Smooth muscle cell of the brain vasculature (primary cell): ENCODE measurements at places on chromosomes 2 and 18.

DNA sequence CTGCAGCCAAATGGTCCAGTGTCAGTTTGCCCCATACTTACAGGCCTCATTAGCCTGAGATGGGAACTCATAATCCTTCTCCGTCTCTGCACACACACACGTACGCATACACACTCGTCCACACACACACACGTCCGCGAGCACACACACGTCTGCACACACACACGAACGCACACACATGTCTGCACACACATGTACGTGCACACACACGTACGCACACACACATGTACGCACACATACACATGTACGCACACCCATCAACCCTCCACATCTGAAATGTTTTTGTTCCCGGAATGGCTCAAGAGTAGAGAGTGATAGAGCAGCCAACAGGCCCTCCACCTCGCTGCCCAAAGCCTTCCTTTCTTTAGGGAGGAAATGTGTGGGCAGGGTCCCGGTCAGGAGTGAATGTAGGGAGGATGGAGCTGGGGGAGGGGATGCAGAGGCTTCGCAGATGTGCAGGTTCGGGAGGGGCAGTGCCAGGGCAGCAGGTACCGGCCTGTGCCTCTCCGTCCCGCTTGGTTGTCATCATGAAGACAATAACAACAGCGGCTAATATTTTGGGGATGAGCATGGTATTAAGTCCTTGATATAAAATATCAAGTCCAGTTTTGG lies 52.7 kb downstream of the PTGR3 start:
- DNase-seq = no peak

DNA sequence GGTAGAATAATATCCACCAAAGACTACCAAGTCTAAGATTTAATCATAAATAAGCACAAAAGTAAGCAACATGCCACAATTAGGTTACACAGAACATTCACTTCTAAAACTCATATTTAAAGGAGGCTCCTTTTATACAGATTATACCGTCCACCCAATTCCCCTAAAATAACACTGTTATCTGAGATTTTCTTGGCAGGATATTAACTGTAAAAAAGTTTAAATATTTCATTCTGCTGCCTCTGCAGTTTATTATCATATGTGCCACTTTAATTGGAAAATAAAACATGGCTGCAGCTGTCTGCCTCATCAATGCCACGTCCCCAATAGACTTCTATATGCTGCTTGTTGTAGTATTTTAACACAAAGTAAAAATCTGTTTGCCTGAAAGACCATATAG lies 140.9 kb downstream of the DTNB start:
- no peak for DNase-seq

DNA sequence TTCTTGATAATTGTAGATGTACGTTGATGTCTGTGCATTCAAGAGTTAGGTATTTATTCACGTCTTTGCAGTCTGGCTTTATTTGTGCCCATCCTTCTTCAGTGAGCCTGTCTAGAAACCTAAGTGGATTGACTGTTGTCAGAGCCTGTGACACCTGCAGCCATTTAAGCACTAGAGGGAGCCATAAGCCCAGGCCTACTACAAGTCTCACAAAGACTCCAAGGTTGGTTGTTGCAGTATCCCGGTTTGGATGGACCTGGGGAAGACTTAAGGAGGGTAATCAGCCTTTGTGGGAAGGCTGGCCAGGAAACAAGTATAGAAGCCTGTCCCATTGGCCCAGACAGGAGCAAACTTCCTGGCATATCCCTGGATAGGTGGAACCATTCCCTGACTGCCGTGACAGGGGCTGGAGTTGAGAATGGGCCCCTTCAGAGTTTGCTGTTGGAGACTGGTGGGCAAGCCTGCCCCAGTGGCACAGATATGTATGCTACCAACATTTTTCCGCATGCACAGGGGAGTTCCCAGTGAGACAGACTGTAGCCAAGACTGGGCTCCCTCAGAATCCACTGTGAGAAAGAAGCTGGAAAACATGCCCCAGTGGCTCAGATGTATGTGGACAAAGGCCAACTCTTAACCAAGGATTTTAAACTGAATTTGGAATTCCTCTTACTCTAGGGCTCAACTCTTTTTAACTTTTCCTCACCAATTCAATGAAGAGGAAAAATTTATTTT lies 9.3 kb upstream of the LRRC30 start:
- peak; percentile 50 for DNase-seq

- no peak for DNase-seq
Observed at GRCh38 chr2:116988303-116988702, 826.2 kb upstream of the DDX18 start.

- DNase-seq = no peak
Observed at GRCh38 chr2:158914731-158915130, 53.7 kb upstream of the TANC1 start.

GRCh38 chr18:25594351-25594750 lies 242.4 kb upstream of the ZNF521 start:
- no peak for DNase-seq

DNA sequence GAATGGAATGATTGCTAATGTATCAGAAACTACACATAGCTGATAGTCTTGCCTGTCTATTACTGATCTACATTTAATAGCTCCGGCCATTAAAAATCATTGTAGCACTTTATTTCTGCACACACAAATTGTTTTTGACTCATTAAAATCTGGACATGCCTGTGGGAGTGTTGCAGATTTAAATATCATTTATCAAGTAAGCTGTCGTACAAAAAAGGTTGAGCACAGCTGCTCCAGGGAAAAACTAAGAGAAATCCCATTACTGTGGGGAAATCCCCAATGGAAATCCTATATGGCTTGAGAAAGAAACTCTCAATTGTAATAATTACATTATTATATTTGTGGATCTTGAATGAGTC lies 99.6 kb upstream of the CERS6 start:
- DNase-seq = no peak

DNA sequence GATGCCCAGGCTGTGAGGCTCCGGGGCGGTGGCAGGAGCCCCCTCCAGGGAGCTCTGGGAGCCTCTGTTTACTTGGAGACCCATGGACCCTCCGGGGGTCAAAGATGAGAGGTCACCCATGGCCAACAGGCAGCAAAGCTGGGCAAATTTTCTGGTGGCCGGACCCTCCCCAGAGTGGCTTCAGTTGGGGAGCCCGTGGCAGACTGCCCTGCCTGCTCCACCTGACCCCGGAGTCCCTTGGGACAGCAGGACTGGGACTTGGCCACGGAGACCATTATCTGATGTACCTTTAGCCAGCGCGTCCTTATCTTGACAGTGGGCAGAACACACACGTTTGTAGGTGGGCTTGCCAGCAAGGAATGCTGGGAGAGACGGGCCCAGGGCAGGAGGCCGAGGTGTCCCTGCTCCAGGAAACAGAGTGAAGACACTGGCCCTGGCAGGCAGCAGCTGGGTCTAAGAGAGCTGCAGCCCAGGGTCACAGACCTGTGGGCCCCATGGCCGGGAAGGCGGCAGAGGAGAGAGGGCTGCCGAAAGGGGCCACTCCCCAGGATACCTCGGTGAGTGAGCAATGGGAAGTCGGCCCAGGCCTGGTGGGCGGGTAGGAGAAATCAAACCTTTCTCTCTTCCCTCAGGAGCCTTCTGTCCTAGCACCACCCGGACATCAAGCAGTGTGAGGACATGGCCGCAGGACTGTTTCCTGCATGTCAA lies at the start of the genes ABCG5 and ABCG8:
TSS of gene ABCG5 (minus strand) at position 280 of the 708 bp plus-strand sequence. CDS start at position 120, 160 bp downstream.
TSS of gene ABCG8 (plus strand) at position 412 of the 708 bp plus-strand sequence. CDS start at position 495, 83 bp downstream.
- DNase-seq = no peak

DNA sequence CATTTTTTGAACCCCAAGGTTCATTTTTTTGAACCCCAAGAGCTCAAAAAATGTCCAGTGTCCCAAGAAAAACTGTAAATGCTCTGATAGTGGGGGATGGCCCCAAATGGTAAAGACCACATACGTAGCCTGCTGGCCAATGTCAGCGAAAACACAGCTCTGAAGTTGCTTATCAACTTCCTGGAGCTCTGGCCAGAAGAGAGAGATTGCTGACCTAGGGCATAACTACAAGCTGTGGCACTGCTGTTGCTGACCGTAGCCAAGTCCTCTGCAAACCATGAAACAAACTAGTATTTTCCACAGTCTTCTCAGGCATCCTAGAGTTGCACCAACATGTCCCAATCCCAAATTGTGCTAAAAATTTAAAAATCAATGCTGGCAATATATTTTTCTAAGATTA lies 50.9 kb downstream of the REEP1 start:
- no peak for DNase-seq

DNA sequence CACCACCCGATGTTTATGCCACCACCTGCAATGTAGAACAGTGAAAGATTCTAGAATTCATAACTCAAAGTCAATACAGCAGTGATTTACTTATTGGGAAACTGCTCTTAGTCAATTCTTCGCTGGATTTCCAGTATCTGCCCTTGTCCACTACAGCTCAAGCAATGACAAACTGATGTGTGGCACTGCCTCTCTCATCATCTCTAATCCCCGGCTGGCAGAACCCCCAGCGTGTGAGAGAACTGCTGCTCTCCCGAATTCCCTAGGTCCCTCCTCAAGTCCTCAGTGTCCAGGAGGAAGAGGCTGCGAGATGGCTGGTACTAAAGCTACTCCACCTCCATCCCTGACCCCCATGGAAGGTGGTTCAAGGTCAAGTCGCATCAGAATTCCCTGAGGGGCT lies 1.6 kb downstream of the TXNL4A start:
- no peak for DNase-seq

DNA sequence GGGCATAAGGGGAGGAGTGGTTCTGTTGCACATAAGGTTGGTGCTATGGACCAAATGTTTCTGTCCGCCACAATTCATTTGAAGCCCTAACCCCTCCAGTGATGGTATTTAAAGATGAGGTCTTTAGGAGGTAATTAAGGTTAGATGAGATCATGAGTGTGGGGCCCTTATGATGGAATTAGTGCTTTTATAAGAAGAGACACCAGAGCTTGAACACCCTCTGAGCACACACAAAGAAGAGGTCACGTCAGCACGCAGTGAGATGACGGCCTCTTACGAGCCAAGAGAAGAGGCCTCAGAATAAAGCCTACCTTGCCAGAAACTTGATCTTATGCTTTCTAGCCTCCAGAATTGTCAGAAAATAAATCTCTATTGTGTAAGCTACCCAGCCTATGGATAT lies 386.4 kb upstream of the CYRIA start:
- no peak for DNase-seq

GRCh38 chr18:3321133-3321812 lies 59.3 kb downstream of the MYL12B start:
- DNase-seq = no peak

- DNase-seq = no peak
Observed at GRCh38 chr2:119333360-119333759, 33.3 kb downstream of the C2orf76 start.

GRCh38 chr2:2777213-2777612 lies 446.1 kb upstream of the MYT1L start:
- DNase-seq = no peak

GRCh38 chr18:2984703-2985261 lies 28.2 kb downstream of the LPIN2 start:
- no peak for DNase-seq

DNA sequence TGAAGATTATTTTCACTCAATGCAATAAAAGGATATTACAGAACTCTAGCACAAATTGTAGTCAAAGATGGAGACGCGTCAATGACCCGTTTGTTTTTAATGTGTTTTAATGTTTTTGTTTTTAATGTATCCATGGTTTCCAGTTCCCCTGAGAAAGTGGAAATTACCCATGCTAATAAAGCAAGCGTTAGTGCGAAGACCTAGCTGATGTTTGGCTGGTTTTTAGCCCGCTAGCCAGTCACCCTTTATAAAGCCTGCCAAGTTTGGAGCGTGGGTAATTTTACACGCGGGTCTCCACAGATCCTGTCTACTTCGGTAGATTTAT lies 430 bp upstream of the CHMP1B start:
- DNase-seq = no peak

DNA sequence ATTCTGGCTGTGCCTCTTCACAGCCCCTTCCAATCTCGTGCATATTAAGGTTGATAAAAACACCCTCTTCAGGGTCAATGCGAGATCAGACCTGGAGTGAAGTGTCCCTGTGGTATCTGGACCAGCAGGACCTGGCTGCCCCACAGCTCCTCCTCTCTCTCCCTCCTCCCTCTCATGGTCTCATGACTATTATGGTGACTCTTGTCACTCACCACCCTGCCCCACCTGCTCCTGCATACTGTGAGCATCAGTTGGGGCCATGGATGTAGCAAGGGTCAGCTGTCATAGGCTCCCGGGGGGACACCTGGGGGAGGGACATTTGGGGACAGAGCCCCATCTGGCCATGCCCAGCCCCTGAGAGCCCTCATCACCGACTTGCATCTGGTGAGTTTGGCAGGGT lies 50.2 kb downstream of the ODC1 start:
- DNase-seq = no peak

- DNase-seq = no peak
Observed at GRCh38 chr2:204705243-204705932, 160.1 kb downstream of the PARD3B start.

GRCh38 chr2:125371867-125372266 lies 1284.1 kb upstream of the GYPC start:
- DNase-seq = no peak

DNA sequence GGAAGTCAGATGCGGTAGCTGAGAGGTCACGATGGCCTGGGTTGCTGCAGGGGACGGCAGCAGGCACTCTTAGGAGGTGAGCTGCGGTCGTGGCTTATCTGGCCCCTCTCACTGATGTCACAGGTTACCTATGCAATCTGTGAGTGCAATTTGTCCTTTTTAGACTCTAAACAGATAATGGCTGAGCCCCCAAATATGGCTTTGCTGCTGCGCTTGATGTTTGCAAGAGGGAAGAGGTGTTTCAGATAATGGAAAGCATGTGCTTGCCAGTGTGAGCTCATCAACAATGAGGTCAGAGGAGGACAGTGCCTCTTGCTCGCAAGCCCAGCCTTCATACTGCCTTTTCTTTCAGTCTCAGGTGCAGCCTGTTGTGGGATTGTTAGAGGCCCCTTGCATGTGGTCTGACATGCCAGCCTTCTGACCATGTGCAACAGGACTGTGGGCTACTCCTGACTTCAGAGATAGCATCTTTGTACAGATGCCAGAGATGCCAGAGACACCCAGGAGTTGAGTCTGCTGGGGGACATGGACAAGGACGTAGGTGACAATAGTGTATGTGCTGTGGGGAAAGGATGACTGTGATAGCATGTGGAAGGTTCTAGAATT lies 151.3 kb downstream of the TANC1 start:
- no peak for DNase-seq

GRCh38 chr2:58911877-58912276 lies 670.8 kb upstream of the FANCL start:
- no peak for DNase-seq

DNA sequence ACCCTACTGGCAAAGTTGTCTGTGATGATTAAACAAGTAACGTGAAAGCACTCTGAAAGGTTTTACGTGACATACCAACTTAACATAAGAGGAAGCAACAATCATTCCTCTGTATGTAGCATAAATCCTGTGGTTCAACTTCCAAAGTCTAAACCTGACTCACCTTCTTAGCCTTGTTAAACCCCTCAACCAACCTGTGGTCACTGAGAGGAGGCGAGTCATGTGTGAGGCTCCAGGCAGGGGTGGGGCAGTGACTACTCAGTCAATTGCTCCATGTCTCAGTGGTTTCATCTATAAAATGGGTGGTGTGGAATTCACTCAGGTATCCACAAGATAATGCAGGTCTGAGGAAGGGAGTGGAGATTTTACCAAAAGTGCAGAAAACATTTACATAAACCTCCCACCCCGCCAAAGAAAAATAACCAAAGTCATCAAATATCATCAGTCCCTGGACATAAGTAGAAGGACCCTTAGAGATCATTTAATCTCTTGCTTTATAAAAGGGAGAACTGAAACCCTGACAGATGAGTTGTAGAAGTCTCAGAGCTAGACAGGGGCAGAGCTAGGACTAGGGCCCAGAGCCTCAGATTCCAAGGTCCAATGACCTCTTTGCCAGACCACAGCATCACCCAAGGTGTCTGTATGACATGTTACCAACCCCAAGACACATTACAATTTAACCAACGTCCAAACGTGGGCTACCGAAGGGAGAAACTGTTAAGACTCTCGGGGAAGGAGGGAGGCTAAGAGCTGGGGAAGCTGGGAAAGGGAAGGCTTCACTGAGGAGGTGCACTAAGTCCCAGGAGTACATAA lies 3.7 kb upstream of the PCBP1 start:
- DNase-seq = no peak
